ENCODE measurements at places on chromosomes 4 and X. TPM values are rescaled to one million over a fixed set of nuclear protein-coding genes. Genes with fewer than 3 reads are reported as not detected.
A peak's percentile ranks its signal among the peaks of the same experiment; 100 is the strongest.

GRCh38 chr4:24070117-24070516 is 180.3 kb upstream of the PPARGC1A start:
- no peak for DNase-seq

DNA sequence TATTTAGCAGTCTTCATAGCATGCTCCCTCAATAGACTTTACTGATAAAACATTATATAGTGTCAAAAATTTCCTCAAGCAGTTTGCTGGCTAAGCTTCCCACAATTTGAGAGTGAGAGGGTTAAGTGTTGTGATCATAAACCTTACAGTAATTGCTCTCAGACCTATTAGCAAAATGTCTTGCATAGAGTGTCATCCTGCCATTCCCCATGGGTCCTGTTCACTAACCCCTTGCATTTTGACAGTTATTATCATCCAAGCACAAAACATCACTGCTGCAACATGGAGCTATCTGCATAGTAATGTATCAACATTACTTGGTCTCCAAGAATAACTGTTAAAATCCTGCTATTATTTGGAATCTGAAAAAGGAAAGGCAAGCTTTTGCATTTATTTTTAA is 196.1 kb upstream of the GK2 start:
- DNase-seq: no peak

DNA sequence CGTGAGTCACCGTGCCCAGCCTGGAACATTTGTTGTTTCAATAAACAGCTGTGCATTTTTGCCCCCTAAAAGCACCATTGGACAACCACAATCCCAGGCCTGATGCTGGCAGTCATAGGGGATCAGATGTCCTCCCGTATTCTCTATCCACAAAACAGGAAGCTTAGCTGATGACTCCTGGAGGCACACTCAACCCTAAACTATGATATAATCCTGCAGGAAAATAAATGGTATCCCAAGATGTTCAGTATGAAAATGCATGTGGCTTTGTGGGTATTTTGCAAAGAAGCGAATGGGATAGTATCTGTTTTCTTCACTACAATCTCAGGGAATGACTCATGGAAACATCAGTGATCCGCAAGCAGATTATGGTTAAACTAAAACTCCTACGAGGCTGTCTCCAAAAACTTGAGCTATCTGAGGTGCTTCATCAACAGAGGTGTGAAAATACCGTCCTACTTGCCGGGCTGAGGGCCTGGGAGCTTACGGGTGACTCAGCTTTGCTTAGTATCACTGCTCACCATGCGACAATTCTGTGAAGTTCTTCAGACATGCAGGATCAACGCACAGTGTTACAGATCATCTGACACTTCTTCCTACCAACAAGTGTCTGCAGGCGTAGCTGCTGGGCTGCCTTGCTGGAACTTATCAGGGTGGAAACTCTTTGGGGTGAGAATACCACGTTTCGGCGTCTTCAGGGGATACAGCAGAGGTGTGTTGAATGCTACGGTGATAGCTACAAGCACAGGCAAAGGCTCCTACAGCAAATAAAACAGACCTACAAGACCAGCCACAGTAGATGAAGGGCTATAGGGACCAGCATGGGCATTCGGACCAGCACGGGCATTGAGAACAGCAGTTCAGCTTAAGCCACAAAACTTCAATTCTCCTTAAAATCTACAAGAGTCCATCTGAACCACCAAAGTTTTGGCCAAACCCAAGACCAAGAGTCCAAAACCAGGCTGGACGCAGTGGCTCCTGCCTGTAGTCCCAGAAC is 148.5 kb downstream of the DHRSX start:
- DNase-seq: no peak

GRCh38 chr4:106172861-106173260 is 143.1 kb downstream of the TBCK start:
- DNase-seq: no peak

GRCh38 chr4:124631760-124632159 is 80.8 kb downstream of the ANKRD50 start:
- DNase-seq: peak; percentile 60

DNA sequence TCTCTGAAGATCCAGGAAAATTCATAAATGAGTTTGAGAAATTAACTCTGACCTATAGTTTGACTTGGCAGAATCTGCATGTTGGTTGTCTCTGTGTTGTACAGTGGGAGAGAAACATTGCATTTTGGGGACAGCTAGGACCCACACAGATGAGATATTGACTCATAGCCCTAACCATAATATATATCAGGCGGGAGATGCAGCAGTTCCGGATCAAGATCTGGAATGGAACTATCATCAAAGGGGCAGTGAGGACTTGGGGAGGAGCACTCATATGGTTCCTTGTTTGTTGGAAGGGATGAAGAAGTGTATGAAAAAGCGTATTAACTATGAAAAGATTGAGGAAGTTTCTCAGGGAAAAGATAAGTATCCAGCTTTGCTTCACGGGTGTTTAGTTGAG is 14.0 kb downstream of the CXCL2 start:
- no peak for DNase-seq

DNA sequence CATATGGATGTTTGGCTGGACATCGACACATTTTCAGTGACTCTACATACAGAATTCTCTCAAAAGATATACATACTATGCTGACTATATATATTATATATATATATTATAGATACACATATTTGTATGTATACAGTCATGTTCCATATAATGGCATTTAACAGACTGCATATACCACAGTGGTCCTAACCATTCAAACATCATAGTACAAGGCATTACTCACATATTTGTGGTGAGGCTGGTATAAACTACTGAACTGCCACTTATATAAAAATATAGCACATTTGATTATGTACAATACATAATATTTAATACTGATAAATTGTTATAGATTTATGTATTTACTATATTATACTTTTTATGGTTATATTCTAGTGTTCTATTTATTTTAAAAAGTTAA is 168.5 kb downstream of the IL15 start:
- no peak for DNase-seq

DNA sequence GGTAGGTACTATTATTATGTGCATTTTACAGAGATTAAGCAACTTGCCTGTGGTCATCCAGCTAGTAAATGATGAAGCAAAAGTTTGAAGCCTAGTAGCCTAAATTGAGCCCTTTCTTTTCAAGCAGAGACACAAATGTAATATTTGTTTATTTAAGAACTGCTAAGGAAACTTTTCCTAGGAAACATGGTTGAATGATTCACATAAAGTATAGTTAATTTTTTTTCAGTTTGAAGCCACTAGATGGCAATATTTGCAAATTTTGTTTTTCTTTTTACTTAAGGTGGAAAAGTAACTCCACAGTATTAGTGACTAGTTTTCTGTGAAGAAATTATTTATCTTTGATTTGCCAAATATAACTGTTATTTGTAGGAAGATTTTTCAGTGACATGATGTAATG is 52.8 kb upstream of the ANKRD17 start:
- no peak for DNase-seq

DNA sequence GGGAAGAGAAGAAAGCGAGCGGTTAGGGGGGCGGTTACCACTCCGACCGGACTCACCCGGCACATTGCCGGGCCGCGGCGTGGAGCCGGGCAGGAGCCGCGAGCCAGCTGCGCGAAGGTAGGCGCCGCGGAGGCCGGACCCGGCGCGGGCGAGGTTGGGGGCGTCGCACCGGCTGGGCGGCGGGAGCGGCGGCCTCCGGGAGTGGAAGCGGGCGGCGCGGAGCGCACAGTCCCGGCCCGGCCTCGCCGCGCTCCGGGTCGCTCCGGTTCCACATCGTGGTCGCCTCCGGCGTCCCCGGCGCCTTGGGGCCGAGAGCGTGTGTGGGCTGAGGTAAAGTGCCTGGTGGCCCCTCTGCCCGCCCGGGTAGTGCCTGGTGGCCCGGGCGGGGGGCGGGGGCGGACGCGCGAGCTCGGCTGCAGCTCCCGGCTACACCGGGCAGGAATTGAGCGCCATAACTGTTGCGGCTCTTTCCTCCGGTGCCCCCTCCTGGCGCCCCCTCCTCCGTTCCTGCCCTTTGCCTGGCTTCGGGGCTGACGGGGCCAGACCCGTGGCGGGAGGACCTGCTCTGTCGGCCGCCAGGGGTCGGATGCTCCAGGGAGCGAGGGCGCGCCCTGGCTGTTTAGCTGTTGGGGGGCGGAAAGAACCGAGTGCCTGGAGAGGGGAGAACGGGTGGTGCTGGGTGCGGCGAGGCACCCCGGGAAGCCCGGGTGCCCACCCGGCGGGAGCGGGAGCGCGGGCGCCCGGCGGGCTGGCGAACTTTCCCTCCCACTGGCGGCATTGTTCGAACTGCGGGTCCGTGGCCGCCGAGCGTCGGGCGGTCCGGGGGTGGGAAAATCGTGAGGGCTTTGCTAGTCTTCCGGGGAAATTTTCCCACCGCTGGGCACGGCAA is 626 bp downstream of the JADE3 start:
- DNase-seq: peak; percentile 74

DNA sequence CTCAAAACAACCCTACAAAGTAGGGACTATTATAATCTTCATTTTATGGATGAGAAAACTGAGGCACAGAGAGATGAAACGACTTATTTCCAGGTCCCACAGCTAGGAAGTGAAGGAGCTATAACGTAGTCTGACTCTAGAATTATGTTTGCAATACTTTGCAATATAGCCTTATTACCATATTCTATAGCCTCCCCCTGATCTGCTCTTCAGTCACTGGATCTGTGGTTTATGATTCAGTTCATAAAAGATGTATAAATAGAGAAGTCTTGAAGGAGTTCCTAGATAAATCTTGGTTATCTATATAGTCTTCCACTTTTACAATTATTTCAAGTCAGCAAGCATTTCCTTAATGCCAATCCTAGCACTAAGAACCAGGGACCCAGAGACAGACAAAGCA is 57.5 kb downstream of the OPHN1 start:
- no peak for DNase-seq

- peak; percentile 39 for DNase-seq
Observed at GRCh38 chrX:100643956-100644860, at the start of gene SRPX2. TSS of gene SRPX2 (plus strand) at chrX:100644199. CDS start at chrX:100646323, 2,124 bp downstream.

- DNase-seq: no peak
Observed at GRCh38 chr4:72348701-72349100, 220.3 kb downstream of the ADAMTS3 start.

- no peak for DNase-seq
Observed at GRCh38 chrX:57817302-57817701, 93.0 kb downstream of the ZXDA start.

DNA sequence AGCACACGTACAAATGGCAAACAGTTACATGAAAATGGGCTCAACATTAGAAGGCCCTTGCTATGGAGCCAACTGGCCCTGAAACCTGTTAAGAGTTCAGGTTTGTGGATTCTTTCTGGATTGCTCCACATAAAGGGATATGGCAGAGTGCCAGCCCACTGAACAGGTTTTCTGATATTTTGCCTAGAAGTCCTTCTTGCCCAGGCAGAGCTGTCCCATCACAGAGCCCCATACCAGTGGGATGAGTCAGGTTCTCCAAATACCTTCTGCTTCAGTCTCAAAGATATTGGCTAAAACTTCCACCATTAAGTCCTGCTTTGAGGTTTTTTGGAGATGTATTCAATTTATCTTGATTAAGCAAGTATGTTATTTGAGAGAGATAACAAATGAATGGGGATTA is 146.8 kb upstream of the IL1RAPL2 start:
- DNase-seq: peak; percentile 68

- peak; percentile 59 for DNase-seq
Observed at GRCh38 chrX:21487832-21488231, 113.6 kb downstream of the CNKSR2 start.

- no peak for DNase-seq
Observed at GRCh38 chrX:2714551-2714950, 23.5 kb downstream of the CD99 start.

- DNase-seq: no peak
Observed at GRCh38 chr4:139131209-139131870, 45.7 kb downstream of the ELF2 start.

DNA sequence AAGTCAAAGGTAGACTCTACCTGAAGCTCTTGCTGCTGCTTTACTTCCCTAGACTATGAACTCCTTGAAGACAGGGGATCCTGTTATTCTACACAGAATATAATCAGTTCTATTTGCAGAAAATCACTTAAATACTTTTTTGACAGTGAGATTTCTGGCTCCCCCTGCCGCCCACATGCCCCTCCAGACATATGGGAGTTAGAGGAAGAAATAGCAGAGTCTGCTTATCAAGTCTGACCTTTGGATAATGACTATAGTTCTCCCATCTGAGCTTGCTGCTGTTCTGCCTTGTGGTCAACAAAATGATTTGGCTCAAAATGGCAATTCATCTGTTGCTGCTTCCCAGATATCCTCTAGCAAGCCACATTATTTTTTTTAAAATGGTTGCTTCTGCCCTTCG is 101.1 kb downstream of the ENOX2 start:
- no peak for DNase-seq

GRCh38 chr4:155624478-155624877 is 42.2 kb upstream of the GUCY1A1 start:
- DNase-seq: no peak

GRCh38 chrX:152632445-152633097 is 5.1 kb upstream of the GABRQ start:
- DNase-seq: peak; percentile 72

GRCh38 chrX:51804741-51805140 is 61.5 kb downstream of the GSPT2 start:
- no peak for DNase-seq

DNA sequence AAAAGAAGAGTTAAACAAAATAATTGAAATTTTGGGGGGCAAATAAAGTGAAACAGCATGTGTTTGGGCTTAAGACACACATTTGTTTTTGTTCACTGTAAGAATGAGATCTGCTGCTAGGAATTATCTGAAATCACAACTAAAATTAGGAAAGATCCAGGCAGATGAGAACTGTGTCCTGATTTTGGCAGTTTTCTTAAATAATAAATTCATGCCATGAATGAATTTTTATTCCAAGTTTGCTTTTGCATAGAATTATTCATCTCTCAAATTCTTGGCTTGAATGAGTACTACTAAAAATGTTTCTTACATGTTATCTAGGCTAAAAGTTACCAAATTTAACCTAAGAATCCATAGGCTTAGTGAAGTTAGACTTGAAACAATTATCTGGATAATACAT is 321.7 kb downstream of the ANK2 start:
- DNase-seq: no peak

DNA sequence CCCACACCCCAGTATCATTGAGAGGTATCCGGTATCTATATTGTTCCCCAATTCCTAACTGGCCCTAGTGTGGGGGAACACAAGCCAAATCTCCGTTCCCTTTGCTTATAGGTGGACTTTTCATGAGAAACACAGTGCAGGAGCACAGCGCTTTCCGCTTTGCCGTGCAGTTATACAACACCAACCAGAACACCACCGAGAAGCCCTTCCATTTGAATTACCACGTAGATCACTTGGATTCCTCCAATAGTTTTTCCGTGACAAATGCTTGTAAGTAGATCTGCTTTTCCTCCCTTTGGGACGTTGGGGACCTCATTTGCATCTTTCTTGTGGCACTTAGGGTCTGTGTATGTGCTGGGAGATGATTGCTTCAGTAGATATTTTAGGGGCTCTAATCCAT is 1.6 kb downstream of the GRIA3 start:
- DNase-seq: no peak

MID2 gene
- total RNA-seq: 7.1 TPM

SPINK2 gene
- total RNA-seq: not detected

HOPX gene
- total RNA-seq: not detected

ALAS2 gene
- total RNA-seq: not detected

NKX3-2 gene
- not detected for total RNA-seq

BGN gene
- total RNA-seq: not detected

GPC4 gene
- 26.2 TPM for total RNA-seq

TBX22 gene
- not detected for total RNA-seq

CENPVL2 gene
- total RNA-seq: not detected

GPM6B gene
- total RNA-seq: 4.3 TPM
